ENCODE measurements at places on chromosomes 4 and X.

GRCh38 chrX:38112566-38112965 is 106.2 kb downstream of the SYTL5 start:
- DNase-seq, result no peak

GRCh38 chr4:154916068-154916467 is 135.0 kb downstream of the RBM46 start:
- no peak for DNase-seq

GRCh38 chr4:48388525-48389154 is 47.3 kb downstream of the SLAIN2 start:
- no peak for DNase-seq

- peak; percentile 39 for DNase-seq
These were observed at the start of gene FNIP2 for GRCh38 chr4:158768555-158769174. Gene FNIP2 (plus strand): TSS chr4:158769026. CDS start chr4:158769213, 187 bp downstream.

DNA sequence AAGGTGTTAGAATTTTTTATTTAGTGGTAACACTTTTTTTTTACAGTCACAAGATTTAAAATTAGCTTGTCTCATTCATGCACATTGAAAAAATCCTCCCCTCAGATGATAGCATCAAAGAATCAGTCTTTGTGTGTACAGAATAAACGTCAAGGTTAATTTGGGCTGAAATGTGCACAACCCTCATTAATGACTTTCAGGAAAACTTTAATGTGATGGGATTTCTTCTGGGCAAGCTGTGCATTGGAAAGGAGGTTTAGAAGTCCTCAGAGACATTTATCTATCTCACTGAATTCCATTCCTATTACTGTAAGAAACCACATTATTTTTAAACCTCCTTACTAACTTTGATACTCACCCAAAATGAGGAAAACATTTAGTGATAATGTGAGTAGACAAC is 88.2 kb upstream of the TECRL start:
- DNase-seq, result no peak

GRCh38 chrX:72351606-72352334 is 46.1 kb upstream of the CITED1 start:
- DNase-seq, result no peak

- no peak for DNase-seq
These were observed 77.5 kb downstream of the AREG start for GRCh38 chr4:74522251-74522991.

DNA sequence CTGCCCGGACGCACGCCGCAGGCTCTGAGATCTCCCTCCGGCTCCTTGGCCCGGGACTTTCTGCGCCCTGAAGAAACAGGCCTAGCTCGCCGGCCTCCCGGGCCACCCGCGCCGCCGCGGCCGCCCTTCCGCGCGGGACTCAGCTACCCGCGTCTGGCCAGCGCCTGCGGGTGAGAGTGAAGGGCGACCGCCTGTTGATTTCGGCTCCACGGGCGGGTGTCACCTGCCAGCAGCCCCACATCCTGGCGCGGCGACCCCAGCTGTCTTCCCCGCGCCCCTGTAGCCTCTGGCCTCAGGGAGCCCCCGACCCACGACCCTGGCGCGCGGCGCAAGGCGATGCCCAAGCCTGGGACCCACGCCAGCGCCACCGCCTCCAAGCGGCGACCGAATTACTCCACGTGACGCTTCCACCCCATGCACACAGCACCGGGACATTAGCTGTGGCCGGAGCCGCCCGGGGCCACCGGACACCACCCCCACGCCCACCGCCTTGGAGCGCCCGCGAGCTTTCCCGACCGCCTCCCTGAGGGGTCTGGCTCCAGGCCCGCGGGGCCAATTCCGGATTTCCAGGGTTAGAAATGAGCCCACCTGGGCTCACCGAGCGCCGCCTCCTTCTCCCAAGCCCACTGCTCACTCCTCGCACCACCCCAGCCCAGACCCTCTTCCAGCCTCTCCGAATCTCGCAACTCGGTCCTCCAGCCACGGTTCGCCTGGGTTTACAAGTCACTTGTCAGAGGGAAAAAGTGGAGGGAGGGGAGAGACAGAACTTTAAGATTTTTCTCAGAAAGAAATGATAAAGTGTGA is 10.2 kb downstream of the ARX start:
- no peak for DNase-seq

- DNase-seq, result no peak
These were observed 209.0 kb downstream of the IDS start for GRCh38 chrX:149296092-149296491.

- no peak for DNase-seq
These were observed 82.8 kb downstream of the MAGEB10 start for GRCh38 chrX:27890611-27891010.

DNA sequence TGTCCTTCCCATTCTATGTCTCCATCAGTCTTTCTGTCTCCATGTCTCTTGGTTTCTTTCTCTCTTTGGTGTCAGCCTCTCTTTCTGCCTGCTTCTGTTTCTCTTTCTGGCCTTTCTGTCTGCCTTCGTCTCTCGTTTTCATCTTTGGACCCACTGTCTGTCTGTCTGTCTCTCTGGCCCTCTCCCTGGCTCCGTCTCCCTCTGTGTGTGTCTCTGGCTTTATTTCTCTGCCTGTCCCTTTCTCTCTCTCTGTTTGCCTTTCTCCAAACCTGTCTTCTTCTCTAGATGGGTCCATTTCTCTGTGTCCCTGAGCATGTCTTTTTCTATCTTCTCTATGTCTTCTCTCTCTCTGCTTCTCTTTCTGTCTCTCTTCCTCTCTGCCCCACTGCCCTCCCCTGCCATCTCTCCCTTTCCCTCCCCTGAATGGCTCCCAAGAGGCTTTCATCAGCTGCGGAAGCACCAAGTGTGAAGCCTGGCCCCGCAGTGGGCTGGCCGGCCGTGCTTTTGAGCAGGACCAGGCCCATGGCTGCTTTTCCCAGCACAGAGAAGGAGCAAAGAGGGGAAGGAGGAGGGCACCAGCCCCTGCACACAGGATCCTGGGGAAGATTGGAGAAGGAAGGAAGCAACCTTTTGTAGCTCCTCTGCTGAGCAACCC is 57.4 kb downstream of the PJA1 start:
- no peak for DNase-seq

DNA sequence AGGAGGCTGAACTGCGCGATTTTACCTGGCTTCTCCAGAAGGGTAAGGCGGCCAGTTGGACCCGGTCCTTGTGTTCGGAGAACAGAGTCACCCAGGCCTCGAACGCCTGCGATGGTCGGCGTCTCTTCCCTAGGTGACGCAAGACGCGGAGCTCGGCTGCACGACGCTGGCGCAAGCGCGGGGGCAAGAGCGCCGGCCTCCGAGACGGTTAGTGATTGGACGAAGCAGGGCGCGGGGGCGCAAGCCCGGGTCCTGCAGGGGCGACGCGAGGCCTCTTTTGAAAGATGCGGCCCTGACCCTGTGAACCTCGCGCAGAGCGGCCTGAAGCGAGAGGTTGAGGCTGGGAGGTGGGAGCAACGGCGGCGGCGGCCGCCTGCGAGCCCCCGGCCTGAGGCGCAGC is 428 bp downstream of the ADAD1 start:
- no peak for DNase-seq

DNA sequence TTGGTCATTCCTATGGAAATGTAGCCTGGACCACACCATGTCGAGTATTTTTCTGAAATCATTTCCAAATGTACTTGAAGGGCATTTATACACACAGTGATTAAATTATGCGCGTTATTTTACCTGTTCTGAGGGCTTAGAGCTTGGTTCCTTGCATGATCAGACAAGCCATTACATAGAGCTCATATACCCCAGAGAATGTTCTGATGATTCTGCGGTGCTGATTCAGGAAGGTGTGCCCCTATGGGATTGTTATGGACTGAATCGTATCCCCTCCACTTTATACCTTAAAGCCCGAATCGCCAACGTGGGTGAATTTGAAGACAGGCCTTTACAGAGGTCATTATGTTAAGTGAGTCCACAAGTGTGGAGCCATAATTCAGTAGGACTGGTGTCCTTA is 848.9 kb downstream of the TRIML1 start:
- DNase-seq, result no peak

DNA sequence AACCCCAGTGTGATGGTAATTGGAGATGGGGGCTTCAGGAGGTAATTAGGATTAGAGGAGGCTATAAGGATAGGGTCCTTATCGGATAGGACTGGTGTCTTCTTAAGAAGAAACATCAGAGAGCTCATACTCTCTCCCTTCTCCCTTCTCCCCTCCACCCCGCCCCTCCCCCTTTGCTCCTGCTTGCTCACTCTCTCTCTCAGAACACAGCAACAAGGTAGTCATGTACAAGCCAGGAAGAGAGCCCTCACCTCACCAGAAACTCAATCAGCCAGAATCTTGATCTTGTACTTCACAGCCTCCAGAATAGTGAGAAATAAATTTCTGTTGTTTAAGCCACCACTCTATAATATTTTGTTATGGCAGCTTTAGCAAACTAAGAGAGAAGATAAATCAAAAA is 4.5 kb downstream of the DDX60L start:
- no peak for DNase-seq

DNA sequence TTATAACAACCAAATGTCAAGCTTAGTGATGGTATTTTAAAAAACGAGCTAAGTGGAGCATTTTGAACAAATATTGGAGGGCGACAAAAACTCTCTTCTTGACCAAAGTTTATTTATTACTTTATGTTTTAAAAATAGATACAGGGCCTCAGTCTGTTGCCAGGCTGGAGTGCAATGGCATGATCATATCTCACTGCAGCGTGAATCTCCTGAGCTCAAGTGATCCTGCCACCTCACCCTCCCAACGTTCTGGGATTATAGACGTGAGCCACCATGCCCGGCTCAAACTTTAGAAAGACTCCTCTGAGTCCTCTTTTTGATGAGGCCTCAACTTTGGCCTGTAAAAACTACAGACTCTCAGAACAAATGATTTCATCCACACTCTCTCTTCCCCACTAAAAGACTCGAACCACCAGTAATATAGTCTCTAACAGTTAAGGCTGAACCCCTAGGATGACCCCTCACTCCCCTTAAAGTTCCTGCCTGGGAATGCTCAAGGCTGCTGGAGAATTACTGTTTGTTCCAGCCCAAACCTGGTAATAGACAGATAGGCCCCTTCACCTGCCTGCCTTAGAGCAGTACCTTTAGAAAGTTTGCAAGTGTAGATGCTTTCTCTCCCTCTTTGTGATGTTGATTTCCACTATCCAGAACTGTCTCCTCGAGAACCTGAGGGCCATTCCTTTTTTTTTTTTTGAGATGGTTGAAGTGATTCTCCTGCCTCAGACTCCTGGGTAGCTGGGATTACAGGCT is 55.3 kb upstream of the HPSE start:
- DNase-seq, result no peak

GRCh38 chrX:105468741-105469140 is 248.2 kb upstream of the TEX13A start:
- DNase-seq, result no peak

- no peak for DNase-seq
These were observed 401.8 kb upstream of the RPS6KA3 start for GRCh38 chrX:20668550-20668949.

- DNase-seq, result no peak
These were observed 4.3 kb downstream of the GK start for GRCh38 chrX:30657196-30658161.

GRCh38 chr4:5747738-5748375 is 36.9 kb downstream of the EVC start:
- DNase-seq, result no peak

Data from activated T-helper 1 cell treated with anti-CD3 and anti-CD28 coated beads, Interleukin-2, amount 50 U/mL, for 16 hours (primary cell).